ENCODE measurements at places on chromosomes 5 and 9.

- no peaks in the 10 kb centered on the region for H3K27me3 ChIP-seq
- DNase-seq = peak; percentile 58
- H3K36me3 ChIP-seq = no peaks in the 10 kb centered on the region
- no peaks in the 10 kb centered on the region for H3K4me1 ChIP-seq
- no peak overlapping the region for H3K27ac ChIP-seq
Measured at GRCh38 chr5:82719368-82719767, 357.8 kb downstream of the TMEM167A start.

GRCh38 chr5:43609752-43610151, 6.8 kb downstream of the NNT start:
- H3K4me1 ChIP-seq = no peaks in the 10 kb centered on the region
- DNase-seq = no peak
- H3K27me3 ChIP-seq = no peaks in the 10 kb centered on the region
- peaks cover 25% of the 10 kb centered on the region for H3K36me3 ChIP-seq

DNA sequence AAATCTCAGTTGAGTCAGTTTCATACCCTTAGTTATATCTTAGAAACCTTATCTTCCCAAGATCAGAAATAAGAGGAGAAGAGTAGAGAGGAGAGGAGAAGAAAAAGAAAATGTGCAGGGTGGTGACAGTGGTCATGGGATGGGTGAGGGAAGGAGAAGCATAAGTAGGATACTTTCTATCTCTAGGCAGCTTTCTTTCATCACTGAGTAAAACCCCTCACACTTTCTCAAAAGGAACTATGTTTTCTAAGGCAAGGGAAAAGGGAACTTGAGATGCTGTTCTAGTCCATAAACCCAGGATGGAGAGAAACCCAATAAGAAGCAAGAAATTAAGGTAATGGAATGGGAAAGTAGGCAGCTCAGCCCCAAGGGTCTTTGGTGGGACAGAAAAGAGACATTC, 225.3 kb downstream of the MCTP1 start:
- no peak overlapping the region for H3K4me3 ChIP-seq
- H3K27ac ChIP-seq = no peak overlapping the region
- no peaks in the 10 kb centered on the region for H3K4me1 ChIP-seq

DNA sequence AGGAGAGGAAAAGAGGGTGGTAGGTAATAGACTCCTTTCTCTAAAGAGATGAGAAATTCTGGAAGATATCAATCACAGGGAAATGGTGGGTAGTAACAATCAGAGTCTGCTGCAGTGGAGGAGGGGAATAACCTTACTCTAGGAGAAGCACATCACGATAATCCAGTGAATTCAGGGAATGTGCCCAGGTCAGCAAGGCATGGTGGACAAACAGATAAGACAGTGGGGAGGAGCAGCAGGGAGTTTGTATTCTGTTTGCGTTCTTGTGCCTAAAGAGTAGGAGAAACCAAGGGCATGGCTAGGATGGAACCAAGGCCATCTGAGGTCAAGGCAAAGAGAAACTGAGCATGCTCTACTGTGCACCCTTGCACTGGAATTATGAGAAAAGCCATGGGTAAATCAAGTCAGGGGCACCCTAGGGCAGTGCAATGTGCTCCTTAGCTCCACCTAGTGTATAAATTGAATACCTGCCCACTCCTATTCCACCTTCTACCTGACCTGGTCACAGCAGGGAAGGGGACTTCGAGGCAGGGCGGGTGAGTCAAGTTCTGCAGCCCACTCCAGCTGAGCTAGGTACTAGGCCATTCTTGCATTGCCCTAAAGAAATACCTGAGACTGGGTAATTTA, 31.6 kb downstream of the RETREG1 start:
- H3K27me3 ChIP-seq = no peaks in the 10 kb centered on the region
- no peak overlapping the region for H3K27ac ChIP-seq
- no peaks in the 10 kb centered on the region for H3K36me3 ChIP-seq
- H3K4me3 ChIP-seq = no peak overlapping the region

DNA sequence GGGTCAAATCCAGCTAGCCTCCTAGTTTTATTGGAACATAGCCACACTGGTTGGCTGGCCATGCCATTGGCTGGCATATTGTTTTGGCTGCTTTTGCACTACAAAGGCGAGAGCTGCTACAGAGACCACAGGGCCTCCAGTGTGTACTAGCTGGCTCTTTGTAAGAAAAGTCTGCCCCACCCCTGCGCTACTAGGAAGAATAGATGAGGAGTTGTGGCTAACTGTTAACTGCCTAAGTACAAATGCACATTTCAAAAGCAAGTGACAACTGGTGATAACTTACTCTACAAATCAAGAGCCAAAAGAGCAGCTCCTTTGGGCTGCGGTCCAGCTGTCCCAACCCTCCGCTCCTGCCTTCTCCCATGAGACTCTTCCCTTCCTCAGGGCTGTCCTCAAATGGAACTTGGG, 63.9 kb downstream of the SERINC5 start:
- H3K27ac ChIP-seq = peak overlapping the region; percentile 79
- H3K27me3 ChIP-seq = no peaks in the 10 kb centered on the region
- H3K4me3 ChIP-seq = no peak overlapping the region
- DNase-seq = peak; percentile 75

DNA sequence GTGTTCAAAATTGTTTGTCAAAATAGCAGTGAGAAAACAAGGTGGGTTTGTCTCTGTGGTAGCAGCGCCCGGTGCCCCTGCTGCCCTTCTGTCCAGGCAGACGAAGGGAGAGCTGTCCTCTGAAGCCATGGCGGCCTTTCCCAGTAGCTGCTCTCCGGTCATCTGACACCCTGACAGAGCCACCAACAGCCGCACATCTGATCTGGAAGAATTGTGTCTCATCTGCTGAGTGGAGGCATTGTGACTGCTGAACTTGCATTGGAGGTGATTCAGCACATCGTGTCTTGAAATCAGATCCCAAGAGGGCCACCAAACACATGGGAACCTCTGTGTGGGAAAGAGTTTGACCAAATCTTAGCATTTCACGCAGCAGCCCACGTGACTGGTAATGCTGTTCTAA, 337.6 kb upstream of the IRX1 start:
- no peak overlapping the region for H3K4me3 ChIP-seq
- no peak overlapping the region for H3K27ac ChIP-seq
- H3K36me3 ChIP-seq = no peaks in the 10 kb centered on the region
- peaks cover 2% of the 10 kb centered on the region for H3K4me1 ChIP-seq
- DNase-seq = peak; percentile 16
- no peaks in the 10 kb centered on the region for H3K27me3 ChIP-seq

- H3K4me3 ChIP-seq = no peak overlapping the region
- no peaks in the 10 kb centered on the region for H3K4me1 ChIP-seq
- H3K27me3 ChIP-seq = no peaks in the 10 kb centered on the region
- H3K27ac ChIP-seq = no peak overlapping the region
- peak; percentile 53 for DNase-seq
Measured at GRCh38 chr5:113166261-113166660, 189.7 kb downstream of the DCP2 start.

GRCh38 chr9:89595646-89596045, 9.2 kb upstream of the GADD45G start:
- no peaks in the 10 kb centered on the region for H3K36me3 ChIP-seq
- DNase-seq = no peak
- H3K27ac ChIP-seq = no peak overlapping the region
- no peak overlapping the region for H3K4me3 ChIP-seq
- peaks cover 21% of the 10 kb centered on the region for H3K4me1 ChIP-seq

DNA sequence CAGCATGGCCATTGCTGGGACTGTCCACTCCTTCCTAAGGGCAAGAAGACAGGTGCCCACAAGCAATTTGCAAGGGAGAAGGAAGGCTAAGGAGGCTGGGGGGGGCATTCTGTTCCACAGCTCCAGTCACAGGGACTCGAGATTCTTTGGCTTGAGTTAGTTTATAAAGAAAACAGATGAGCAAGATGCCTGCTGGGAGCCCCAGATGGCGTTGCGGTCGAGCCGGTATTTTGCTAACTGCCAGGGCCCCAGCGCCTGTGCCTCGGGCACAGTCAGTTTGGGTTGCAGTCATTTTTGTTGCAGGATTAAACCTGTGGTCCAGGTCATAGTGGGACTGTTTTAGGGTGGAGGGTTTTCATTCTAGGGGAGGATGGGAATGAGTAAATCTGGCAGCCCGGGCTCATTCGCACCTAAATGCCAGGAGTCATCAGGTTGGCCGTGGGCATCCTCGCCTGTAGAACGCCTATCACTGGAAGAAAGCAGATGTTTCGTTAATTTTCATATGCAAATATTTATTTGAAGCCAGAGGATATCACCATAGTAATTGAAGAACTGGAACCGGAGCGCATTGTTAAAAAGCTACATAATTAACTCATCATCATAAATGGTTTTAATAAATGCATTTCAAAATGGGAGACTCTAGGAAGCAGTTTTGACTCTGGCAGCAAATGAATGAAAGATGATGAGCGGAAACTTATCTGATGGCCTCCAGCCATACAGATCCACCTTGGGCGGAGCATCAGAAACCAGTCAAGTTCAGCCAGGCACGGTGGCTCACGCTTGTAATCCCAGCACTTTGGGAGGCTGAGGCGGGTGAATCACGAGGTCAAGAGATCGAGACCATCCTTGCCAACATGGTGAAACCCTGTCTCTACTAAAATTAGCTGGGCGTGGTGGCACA, 87.1 kb upstream of the FCN2 start:
- no peak overlapping the region for H3K4me3 ChIP-seq
- H3K36me3 ChIP-seq = peaks cover 74% of the 10 kb centered on the region
- DNase-seq = peak; percentile 56
- no peaks in the 10 kb centered on the region for H3K27me3 ChIP-seq
- H3K4me1 ChIP-seq = peaks cover 11% of the 10 kb centered on the region

GRCh38 chr5:78467752-78468357, 107.4 kb downstream of the SCAMP1 start:
- peak; percentile 54 for DNase-seq
- H3K27me3 ChIP-seq = no peaks in the 10 kb centered on the region
- H3K27ac ChIP-seq = no peak overlapping the region
- H3K4me1 ChIP-seq = no peaks in the 10 kb centered on the region
- H3K4me3 ChIP-seq = no peak overlapping the region

DNA sequence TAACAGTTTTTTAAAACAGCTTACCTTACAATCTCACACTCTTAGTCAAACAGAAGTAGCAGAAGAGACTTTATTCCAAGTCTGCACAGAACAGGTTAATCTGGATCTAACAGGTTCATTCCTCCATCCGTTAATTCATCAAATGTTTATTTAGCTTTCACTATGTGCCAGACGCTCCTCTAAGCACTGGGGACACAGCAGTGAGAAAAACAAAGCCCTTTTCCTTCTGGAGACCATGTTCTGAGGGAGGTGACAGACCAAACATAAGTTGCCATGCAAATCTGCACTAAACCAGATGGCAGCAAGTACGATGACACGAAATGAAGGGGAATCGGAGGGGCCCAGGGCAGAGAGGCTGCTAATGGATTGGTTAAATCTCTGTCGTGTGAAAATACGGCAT, 17.1 kb upstream of the GLIPR2 start:
- no peak overlapping the region for H3K4me3 ChIP-seq
- peaks cover 36% of the 10 kb centered on the region for H3K36me3 ChIP-seq
- no peaks in the 10 kb centered on the region for H3K4me1 ChIP-seq
- no peak overlapping the region for H3K27ac ChIP-seq
- DNase-seq = no peak

- H3K4me3 ChIP-seq = no peak overlapping the region
- H3K4me1 ChIP-seq = no peaks in the 10 kb centered on the region
- H3K27ac ChIP-seq = no peak overlapping the region
- DNase-seq = no peak
- no peaks in the 10 kb centered on the region for H3K36me3 ChIP-seq
- H3K27me3 ChIP-seq = no peaks in the 10 kb centered on the region
Measured at GRCh38 chr5:131533836-131534235, 101.2 kb downstream of the RAPGEF6 start.

- H3K4me1 ChIP-seq = peaks cover 24% of the 10 kb centered on the region
- H3K27ac ChIP-seq = peak overlapping the region; percentile 96
- DNase-seq = peak; percentile 83
- peak overlapping the region; percentile 86 for H3K4me3 ChIP-seq
Measured at GRCh38 chr5:78647838-78648358, 674 bp downstream of the LHFPL2 start.

- no peak for DNase-seq
- no peaks in the 10 kb centered on the region for H3K36me3 ChIP-seq
- H3K4me3 ChIP-seq = no peak overlapping the region
- no peaks in the 10 kb centered on the region for H3K27me3 ChIP-seq
- peaks cover 63% of the 10 kb centered on the region for H3K4me1 ChIP-seq
Measured at GRCh38 chr5:150178262-150178661, 11.6 kb upstream of the SLC6A7 start.

GRCh38 chr5:55897905-55898304, 46.7 kb downstream of the IL31RA start:
- no peaks in the 10 kb centered on the region for H3K36me3 ChIP-seq
- no peaks in the 10 kb centered on the region for H3K27me3 ChIP-seq
- peaks cover 4% of the 10 kb centered on the region for H3K4me1 ChIP-seq
- H3K27ac ChIP-seq = no peak overlapping the region
- no peak for DNase-seq

GRCh38 chr5:10246761-10247160, 2.9 kb downstream of the ATPSCKMT start:
- no peak overlapping the region for H3K4me3 ChIP-seq
- H3K36me3 ChIP-seq = peaks cover under 1% of the 10 kb centered on the region
- H3K27me3 ChIP-seq = no peaks in the 10 kb centered on the region
- no peak overlapping the region for H3K27ac ChIP-seq
- H3K4me1 ChIP-seq = peaks cover 16% of the 10 kb centered on the region

DNA sequence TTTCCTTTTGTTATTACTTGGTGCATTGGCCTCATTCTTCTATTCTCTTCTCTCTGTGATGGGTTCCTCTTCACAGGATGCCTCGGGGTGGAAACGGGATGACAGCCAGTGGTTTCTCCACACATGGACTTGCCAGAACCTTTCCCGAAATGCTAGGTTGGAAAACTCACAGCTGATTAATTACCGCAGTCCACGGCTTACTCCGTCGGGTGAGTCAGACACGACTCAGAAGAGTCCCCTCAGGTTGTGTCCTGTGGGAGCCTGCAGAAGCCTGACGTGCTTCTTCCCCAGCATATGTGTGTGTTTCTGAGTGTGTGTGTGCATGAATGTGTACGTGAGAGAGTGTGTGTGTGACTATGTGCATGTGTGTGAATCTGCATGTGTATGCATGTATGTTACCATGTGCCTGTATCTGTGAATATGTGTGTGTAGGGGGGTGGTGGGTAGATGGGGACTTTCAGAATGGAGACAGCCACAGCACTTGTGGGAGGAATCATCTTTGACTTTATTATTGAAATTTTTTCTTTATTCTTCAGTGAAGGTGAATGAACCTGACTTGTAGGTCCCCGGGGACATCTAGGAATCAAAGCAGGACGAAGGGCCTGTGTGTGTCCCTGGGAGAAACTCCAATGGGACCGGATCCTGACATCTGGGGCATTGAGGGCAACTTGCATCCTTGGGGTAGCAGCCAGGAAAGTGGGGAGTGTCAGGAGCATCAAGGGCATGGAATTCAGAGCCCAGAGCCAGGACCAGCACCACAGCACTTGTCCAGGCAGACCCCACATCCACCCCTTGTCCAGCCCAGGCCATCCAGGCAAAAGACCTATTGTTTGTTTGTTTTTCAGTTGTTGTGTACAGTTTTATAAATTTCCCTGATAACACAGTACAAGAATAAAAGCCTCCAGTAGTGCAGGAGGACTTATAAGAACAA, 21.9 kb upstream of the MED10 start:
- no peak overlapping the region for H3K27ac ChIP-seq
- DNase-seq = no peak
- H3K36me3 ChIP-seq = no peaks in the 10 kb centered on the region
